ENCODE measurements at places on chromosomes 3 and 15.

DNA sequence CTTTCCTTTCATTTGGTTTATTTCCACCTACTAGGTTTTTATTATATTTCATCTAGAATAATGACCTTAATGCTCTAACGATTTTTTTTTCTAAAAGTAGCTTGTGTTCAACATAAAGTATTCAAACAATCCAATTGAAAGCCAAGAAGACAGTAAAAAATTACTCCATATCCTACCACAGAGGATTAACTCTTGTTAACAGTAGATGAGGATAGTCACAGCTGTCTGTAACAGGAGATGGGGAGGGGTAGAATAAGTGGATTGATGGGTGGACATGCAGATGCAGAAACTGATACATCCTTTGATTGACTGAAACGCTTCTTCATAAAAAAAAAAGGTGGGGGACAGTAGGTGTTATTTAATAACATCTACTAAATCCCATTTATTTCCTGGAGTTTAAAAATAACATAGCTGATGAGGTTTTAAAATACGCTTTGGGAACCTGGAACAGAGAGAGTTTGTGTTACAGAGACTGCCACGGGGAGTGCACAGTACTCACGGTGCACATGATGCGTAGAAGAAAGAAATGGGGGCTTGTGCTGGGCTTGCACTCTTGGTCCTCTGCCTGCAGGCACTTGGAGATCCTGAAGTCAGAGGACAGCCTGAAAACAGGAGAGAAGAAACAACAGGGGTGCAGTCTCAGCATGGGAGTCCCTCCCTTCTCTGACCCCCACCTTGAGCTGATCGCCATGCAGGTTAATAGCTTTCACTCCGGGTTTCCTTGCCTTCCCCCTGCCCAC is 226.7 kb downstream of the THSD4 start:
- no peak for DNase-seq

DNA sequence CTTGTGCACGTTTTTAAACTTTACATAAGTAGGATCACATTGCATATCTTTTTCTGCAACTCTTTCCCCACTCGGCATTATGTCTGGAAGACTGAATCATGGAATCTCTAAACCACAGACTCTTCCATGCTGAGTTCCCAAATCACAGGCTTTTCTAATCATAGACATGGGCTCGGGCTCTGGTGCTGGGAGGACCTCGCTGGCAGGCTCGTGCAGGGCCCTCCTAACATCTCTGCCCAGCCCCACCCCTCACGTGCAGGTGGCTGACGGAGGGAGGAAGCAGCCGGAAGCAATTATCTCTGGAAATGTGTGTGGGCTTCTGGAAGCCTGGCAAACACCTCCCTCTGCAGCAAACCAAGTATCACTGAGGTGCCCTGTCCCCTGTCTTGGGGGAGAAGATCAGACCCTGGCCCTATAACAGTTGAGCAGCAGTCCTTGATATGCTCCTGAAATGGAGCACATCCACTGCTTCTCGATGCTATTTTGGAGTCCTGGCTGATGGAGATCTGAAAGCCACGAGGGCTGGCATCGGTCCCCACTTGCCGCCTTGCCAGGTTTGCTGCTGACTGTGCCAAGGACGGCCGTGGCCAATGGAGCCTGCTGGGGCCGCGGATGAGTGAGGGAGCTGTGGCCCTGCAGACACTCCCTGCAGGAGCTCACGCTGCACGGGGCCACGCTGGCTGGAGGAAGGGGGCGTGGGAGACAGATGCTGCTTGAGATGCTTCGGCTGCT is 4.4 kb upstream of the IQSEC1 start:
- DNase-seq: peak; percentile 63

DNA sequence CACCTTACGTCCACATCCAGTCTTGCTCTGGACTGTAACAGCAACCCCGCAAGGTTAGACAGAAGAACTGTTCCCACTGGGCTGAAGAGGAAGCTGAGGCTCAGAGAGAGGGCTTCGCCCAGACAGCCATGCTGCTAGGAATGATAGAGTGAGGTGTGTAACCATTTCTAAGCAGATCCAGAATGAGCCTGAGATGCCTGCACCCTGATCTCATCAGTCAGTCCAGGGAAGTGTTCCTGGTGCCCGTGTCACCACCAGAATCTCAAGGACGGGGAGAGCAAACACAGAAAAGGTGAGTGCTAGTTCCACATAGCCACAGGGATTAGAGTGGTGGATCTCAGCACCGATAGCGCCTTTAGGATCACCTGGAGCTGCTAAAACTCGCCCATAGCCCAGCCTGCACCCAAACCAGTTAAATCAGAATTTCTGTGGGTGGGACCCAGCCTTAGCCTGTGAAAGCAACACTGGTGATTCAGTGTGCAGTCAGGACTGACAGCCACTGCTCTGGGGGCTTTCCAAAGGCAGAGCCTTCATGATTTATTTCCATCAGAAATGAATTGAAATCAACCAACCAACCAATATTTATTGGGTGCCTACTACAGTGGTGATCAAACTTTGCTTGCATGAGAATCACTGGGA is 12.3 kb downstream of the ISLR start:
- no peak for DNase-seq

DNA sequence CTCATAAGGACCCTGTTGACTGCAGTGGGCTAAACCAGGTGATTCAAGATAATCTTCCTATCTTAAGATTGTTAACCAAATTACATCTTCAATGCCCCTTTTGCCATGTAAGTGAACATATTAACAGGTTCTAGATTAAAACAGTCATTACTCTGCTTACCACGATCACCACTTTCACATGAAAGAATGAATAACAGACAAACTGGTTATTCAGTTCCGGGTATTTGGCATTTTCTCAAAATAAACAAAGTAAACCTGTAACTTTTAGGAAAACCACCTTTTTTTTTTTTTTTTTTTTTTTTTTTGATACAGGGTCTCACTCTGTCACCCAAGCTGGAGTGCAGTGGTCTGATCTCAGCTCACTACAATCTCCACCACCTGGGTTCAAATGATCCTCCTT is 131.2 kb downstream of the IMPG2 start:
- no peak for DNase-seq

All from amniotic epithelial cell (primary cell).